HT-29 (cell line): ENCODE measurements at places on chromosomes 7 and 10. TPM values are rescaled to one million over a fixed set of nuclear protein-coding genes. Genes with fewer than 3 reads are reported as not detected.

TWNK gene
- 15.9 and 18.8 TPM in 2 replicates for total RNA-seq

- DNase-seq, result peak; percentile 84
Observed at GRCh38 chr7:16847381-16847860, 34.4 kb downstream of the AGR3 start.

GRCh38 chr10:13883636-13884444, 297.1 kb downstream of the PRPF18 start:
- DNase-seq, result no peak

WNT8B gene
- total RNA-seq, result 0.03 and 0.23 TPM in 2 replicates

UFSP1 gene
- 30.4 and 31.0 TPM in 2 replicates for total RNA-seq

DNA sequence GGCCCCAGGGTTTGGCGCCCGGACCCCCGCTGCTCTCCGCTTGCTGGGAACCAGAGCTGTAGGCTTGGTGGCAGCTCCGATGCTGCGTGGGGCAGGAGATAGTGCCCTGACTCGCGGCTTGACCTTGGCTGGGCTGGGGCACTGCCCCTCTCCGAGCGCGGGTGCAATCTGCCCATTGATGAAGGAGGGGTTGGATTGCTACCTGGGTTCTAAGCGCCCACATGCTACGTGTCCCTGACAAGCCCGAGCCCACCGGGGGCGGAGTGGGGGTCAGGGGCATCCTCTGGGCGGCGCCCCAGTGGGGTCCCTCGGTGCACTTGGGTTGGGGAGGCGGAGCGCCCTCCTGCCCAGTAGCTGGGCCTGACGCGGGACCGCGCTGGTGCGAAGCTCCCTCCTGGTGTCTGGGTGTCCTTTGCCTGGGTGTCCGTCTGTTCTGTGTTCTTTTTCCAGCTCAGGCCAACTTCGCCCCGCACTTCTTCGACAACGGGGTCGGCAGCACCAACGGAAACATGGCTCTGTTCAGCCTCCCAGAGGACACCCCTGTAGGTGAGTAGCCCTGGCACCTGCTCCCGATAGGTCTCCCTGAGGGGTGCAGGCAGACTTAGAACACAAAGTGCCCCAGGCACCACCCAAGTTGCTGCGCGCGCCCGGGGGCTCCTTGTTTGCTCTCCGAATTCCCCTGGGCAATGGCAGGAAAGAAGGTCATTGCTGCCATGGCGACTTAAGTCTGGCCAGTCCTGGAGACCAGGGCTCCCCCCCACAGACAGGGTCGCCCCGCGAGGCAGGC, 900 bp downstream of the CDHR1 start:
- no peak for DNase-seq

GPR15LG gene
- total RNA-seq, result not detected in 2 replicates

DNA sequence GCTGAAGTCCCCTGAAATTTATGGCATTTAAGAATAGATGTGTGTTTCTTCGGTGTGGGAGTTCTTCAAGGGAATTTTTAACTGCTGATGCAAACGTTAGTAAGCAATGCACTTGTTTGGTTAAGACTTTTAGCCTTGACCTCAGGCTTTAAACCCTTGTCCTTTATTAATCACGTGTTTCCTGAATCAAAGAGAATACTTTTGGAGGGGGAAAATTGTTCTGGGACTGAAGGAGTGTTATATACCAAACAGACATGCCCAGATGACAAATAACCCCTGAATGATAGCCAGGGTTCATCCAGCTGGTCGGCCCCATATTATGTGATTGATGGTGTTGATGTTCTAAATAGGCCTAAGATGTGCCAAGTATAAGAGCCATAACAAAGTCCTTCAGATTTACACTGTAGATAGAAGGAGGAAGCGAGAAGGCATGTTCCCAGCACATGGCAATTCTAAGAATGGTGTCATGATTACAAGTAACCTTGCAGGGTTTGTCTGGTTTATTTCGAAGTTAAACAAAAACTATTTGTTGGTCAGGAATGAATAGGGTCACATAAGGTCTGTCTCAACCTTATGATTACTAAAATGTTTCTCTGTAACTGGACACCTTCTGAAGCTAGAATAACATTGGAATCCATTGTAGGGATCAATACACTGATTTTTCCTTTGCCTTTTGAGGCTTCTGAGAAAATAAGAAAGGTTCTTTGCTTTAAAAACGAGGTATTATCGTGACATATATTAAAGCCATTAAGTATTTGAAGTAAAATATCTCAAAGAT, 124.2 kb upstream of the SEM1 start:
- no peak for DNase-seq

AKR1C1 gene
- 13.7 and 16.3 TPM in 2 replicates for total RNA-seq

- DNase-seq, result no peak
Observed at GRCh38 chr7:150401861-150402631, 22.9 kb downstream of the ZNF775 start.
